NCI-H187 treated with DMSO at 0.1 percent for 48 hours (cell line): ENCODE measurements at places on chromosomes 3 and 15.
A peak's percentile ranks its signal among the peaks of the same experiment; 100 is the strongest.

- peak; percentile 1 for DNase-seq
Measured at GRCh38 chr15:78000091-78000926, 77.2 kb downstream of the TBC1D2B start.

- no peak for DNase-seq
Measured at GRCh38 chr3:50121072-50122032, 32.6 kb downstream of the RBM5 start.

GRCh38 chr3:53200501-53201498 lies 39.8 kb downstream of the PRKCD start:
- DNase-seq = no peak

GRCh38 chr15:74441248-74441941 lies 7.6 kb upstream of the SEMA7A start:
- no peak for DNase-seq

DNA sequence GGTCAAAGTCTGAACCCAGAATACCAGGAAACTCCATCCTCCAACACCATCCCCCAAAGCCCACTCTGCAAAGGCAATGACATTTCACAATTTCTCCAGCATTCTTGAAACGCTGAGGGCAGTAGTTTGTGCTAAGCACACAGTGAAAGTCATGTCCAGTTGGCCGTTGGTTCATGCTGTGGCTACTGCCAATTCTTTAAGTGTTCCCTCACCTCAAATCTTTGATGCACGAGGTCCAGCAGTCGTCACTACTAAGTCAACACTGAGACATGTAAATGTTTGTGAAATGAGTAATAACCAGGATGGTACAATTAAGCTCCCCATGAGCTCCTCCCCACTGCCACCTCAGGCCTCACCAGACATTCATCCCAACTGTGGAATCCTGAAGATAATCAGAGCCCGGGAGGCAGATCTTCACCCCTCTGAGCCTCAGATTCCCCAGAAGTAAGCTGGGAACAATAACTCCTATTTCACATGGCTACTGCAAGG lies 7.0 kb downstream of the SUCLG2 start:
- DNase-seq = no peak

DNA sequence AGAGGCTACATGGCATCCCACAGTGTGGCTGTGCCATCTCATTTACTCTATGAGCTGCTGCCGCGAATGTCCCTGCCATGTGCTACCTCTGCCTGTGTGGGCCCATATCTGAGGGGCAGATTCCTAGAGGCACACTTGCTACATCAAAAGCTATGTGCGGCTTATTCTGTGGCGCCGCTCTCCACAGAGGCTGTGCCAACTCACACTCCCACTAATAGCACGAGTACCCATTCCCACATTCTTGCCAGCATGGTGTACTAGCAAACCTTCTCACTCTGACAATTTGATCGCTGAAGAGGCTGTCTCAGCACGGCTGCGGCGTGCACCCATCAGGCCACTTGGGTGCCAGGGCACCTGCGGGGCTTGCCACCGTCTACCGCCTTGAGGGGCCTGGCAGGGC lies 31.2 kb upstream of the MUSTN1 start:
- no peak for DNase-seq

DNA sequence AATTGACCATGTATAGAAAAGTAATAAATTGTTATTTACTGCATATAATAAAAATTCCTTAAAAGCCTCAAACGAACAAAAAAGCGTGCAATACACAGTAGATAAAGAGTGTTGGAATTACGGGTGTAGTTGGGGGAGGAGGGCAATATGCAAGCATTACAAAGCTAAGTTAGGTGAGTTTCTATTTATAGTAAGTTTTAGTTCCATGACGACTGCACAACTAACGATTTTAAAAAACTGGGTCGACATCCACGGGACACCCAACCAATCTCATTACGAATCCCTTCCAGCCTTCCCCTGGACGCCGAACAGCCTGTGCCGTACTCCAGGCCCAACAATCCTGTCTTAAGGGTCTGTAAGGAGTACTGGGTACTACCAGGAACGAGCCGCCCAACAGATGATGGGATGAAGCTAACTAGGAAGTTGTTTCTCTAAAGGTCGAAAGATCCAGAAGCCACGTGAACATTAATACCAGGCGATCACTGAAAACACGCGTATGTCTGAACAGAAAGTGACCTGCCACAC lies 677 bp downstream of the POLQ start:
- no peak for DNase-seq

GRCh38 chr3:98433764-98434163 lies 29.2 kb upstream of the OR5K1 start:
- no peak for DNase-seq

DNA sequence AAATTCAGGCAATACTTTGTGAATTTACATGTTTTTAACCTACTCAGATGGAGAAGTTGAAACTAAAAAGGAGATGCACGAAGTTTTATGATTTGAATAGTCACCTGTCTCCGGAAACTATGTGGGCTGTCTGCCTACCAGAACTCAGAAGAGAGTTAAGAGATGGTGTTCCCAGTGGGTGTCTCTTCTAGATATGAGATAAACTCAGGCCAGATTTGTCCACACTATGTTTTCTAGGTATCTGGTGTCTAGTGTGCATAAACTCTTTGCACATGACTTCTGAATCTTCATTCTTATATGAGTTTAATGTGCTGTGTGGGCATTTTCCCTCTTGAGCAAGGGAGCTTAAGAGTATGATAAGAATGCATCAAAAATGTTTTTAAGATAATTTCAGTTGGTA lies 222.8 kb downstream of the FOXP1 start:
- no peak for DNase-seq

DNA sequence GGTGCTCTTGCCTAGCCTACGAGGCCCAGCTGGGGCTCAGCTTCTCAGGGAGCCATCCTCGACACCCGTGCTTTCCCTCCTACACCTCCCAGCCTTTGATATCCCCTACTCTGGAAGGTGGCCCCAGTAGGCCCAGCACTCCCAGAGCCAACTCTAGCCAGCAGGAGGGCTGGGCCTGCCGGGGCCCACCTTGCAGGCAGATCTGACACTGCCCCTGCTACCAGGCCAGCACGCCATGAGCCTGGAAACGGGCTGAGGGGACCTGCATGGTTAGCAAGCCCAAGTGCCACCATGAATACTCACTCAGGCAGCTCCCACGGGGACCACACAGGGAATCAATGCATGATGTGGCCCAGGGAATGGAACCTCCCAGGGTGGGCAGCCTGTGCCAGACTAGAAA lies 123.7 kb downstream of the SMAD6 start:
- DNase-seq = no peak

DNA sequence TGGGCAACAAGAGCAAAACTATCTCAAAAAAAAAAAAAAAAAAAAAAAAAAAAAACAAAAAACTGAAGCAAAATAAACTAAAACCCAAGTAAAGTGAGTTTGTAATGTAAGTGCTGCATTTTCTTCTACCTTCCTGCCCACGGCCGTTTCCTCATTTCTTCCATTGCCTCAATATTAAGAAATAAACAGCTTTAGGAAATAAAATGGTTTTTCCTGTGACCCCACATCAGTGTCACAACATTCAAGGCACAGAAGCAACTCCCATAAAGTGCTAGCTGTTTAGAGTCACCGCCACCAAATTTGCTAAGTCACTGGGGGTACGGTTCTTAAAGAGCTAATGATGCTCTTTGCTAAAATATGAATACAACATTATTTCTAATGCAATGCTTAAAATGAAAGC lies 3.3 kb downstream of the PKM start:
- no peak for DNase-seq

DNA sequence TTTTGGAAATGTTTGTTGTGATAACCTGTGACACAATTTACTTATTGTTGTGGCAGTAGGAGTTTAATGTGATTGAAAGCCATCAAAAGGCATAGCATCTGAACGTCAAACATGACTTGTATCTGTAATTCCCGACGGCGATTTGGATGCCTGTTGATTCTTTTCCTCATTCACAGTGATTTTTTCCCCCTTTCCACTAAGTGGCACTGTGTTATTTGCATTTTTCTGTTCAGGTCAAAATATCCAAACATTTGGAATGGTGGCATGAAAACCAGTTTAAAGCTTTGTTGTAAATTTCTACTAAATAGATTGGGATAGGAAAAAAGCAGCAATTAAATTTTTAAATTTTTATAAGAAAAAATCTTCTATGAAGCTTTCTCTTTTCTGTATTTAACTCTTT lies 259.9 kb upstream of the KCNH8 start:
- no peak for DNase-seq

- no peak for DNase-seq
Measured at GRCh38 chr15:74245342-74245931, 9.3 kb downstream of the CCDC33 start.

DNA sequence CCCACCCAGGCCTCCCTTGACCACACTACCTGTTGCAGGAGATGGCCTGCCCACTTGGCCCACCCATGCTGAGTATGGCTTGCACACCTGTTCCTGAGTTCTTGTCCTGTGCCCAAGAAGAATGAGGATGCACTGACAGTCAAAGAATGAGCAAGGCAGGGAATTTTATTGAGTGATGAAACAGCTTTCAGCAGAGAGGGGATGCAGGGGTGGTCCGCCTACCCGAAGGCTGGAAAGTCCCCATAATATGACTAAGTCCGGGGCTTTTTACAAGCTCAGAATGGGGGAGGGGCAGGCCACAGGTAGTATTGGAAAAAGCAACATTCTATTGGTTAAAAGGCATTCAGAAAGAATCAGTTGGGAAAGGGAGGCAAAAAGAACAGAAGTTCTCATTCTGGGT lies 29.9 kb upstream of the RNU6-1 start:
- no peak for DNase-seq

GRCh38 chr15:57922776-57923175 lies 142.7 kb downstream of the ALDH1A2 start:
- no peak for DNase-seq

- no peak for DNase-seq
Measured at GRCh38 chr3:10140996-10141546, 507 bp upstream of the VHL start.

DNA sequence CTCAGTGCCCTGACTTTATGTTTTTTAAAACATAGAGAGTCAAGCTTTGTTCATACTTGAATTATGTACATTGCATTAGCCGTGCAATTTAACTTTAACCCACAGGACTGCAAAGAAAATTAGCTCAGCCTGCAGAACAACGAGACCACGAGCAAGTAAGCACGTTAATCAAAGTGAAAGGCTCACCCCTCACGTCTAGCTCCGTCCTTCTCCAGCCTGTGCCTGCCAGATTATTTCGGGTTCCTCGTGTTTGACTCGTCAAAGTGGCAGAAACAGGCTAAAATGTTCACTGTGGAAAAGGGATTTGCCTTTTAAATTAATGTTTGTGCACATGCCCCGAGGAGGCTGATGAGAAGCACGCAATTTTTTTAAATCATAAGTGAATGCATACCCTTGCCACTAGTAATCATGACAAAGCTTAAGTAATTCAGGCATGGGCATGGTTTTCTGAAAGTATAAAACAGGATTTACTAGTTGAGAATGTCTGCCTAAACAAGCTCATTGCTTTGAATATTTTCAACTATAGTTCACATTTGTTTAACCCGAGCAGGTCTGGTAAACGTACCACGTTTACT lies 15.3 kb downstream of the ZBTB38 start:
- no peak for DNase-seq

GRCh38 chr15:91882858-91883586 lies 29.5 kb downstream of the SLCO3A1 start:
- DNase-seq = no peak

DNA sequence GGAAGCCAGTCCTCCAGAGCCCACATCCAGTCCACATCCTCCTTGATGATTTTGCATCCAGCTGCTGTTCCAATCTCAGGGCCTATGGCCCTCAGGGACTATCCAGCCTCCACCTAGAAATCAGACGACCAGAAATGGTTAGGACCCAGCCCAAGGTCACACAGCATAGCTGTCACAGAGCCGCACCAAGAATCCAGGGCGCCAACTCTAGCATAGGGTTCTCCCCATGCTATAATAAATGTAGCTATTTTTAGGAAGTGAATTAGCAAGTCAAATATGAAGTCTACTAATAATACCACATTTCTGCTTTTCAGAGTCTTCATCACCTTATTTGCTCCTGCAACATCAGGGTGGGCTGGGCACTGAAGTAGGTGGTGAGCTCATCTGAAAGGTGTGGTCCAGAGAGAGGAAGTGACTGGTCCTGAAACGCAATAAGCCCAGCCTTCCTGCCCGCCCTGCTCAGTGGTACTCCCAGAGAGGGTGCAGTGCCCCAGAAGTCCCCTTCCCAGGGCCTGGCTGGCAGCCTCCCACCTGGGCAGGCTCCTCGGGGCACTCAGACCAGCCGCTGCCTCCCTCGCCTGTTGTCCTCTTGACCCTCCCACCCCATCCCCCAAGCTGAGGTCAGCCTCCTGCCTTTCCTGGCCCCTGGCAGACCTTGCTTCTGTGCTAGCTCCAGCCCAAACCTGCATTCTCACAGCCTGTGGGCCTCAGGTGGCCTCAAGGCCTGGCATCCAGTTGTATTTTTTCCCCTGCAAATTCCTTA lies 17.6 kb upstream of the CYP11A1 start:
- DNase-seq = no peak

DNA sequence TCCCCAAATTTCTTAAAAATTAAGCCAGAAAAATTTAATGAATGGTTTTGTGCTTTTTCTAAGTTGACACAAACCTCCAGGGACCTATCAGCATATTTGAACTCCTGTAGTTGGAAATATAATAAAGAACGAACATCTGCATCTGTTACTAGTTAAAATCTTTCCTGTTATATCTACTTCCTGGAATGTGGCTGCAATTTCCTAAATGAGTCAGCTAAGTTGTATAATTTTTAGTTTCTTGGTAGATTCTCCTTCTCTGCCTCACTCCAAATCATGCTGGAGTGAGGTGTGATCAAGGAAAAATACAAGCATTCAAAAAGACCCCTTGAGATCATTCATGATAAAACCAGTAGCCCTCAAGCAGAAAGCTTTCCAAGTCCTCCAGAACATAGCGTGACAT lies 106.2 kb upstream of the MCTP2 start:
- DNase-seq = no peak

DNA sequence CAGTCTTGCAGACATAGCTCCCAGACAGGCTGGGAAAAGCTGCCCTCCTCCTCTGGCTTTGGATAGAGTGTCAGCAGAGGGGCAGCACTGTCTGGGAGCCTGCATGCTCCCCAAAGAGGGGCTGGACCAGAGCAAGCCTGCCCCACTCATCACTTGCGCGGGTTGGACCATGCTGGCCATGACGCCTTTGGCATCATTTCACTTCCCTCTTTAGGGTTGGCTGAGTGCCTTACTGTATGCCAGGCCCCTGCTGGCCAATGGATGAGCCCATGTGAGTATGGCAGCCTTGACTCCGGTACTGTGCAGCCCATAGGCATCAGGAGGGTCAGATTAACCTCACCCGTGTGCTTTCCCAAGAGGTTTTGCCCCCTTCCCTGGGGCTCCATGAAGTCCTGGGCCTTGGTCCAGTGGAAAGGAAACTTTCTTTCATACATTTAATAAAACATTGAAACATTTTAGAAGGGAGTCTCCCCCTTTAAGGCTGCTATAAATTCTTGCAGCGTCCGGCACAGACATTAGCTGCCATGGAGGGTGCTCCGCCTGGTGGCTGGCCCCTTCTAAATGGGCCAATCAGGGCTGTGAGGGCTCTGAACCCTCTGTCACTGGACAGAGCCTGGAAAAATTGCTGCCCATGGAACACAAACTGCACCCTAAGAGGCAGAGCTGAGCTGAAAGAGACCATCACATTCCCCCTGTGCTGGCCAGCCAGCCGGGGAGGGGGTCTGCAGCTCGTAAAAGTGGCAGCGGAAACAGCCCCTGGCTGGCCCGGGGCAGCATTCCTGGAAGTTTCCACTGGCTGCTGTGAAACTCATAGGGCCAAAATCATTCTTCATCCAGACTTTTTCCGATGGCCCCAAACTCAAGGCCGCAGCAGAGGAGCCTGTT lies 20.8 kb upstream of the DUSP7 start:
- DNase-seq = no peak

GRCh38 chr3:143786219-143787191 lies 61.8 kb downstream of the SLC9A9 start:
- DNase-seq = no peak
